Stimulated activated CD4-positive, alpha-beta T cell treated with anti-CD3 and anti-CD28 coated beads, Interleukin-4, amount 100 ng/mL, for 24 hours (primary cell): ENCODE measurements at places on chromosomes 3 and 15.

- no peak for DNase-seq
Measured at GRCh38 chr3:1456781-1457311, 364.0 kb downstream of the CNTN6 start.

DNA sequence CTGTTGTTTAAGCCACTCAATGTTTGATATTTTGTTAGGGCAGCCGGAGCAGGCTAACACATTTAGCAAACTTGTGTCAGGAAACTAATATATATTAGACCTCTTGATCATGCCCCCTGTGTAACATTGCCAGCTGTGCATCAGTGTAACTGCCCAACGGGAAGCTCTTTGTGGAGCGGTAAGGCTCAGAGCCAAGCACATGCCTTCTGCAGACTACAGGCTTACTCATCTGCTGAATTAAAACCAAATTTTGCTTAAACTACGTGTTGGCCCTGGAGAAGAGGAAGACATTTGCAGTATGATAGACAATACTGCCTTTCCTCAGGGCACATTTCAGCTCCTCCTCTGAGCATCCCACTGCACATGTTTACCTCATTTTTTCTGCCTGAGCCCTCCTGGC is 50.5 kb upstream of the KCNMB2 start:
- DNase-seq: no peak

GRCh38 chr3:41222501-41222900 is 23.2 kb downstream of the CTNNB1 start:
- no peak for DNase-seq

GRCh38 chr15:42632105-42632675 is 56.8 kb downstream of the STARD9 start:
- no peak for DNase-seq
